ENCODE measurements at places on chromosomes 16 and 17. TPM values are rescaled to one million over a fixed set of nuclear protein-coding genes. Genes with fewer than 3 reads are reported as not detected.

ITGAD gene
- 0.16 TPM for total RNA-seq

CX3CL1 gene
- total RNA-seq, result 58.0 TPM

DOC2A gene
- 2.3 TPM for total RNA-seq

HCRT gene
- total RNA-seq, result not detected

TMEM94 gene
- total RNA-seq, result 62.5 TPM

SULT1A2 gene
- 1.6 TPM for total RNA-seq

DNA sequence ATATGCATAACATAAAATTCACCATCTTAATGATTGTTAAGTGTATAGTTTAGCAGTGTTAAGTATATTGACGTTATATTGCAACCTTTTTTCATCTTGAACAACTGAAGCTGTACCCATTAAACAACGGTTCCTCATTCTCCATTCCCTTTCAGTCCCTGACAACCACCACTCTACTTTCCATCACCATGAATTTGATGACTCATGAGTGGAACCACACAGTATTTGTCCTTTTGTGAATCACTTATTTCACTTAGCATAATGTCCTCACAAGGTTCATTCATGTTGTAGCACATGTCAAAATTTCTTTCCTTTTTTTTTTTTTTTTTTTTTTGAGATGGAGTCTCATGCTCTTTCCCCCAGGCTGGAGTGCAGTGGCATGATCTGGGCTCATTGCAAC lies 46.0 kb downstream of the HOXB1 start:
- H3K4me1 ChIP-seq, result no peaks in the 10 kb centered on the region
- no peak overlapping the region for H3K4me3 ChIP-seq
- no peaks in the 10 kb centered on the region for H3K27me3 ChIP-seq
- no peak overlapping the region for H3K27ac ChIP-seq
- H3K36me3 ChIP-seq, result no peaks in the 10 kb centered on the region
- DNase-seq, result no peak

GRCh38 chr17:14123619-14124278 lies 54.4 kb downstream of the COX10 start:
- H3K4me1 ChIP-seq, result no peaks in the 10 kb centered on the region
- no peak overlapping the region for H3K4me3 ChIP-seq
- no peaks in the 10 kb centered on the region for H3K36me3 ChIP-seq
- no peak overlapping the region for H3K27ac ChIP-seq
- no peaks in the 10 kb centered on the region for H3K27me3 ChIP-seq

DNA sequence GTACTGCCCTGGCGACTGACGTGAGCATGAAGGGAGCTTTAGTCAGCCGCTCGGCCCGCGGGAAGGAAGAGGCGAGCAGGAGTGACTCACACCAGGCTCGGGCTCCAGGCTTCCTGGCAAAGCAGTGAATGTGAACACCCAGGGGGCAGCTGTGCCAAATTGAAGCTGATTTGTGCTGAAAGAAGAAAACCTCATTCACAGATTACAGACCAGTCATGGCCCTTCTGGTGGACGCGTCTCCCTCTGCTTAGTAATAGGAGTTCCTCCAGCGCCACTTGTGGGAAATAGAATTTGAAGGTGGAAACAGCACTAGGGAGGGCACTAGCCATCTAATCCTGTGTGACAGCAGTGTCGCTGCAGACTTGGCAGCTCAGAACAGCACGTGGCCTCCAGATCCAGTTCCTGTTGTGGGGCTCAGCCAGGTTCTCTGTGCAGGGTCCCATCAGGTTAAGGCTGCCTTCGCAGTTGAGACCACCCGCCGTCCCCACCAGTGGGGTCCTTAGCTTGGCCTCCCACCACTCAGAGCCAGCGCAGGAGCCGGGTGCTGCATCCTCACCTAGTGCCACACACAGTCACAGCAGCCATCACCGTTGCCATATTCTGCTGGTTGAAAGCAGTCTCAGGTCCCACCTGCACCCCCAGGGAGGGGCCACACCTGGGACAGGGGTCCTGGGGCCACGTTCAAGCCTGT lies 164.5 kb upstream of the CHMP6 start:
- DNase-seq, result peak; percentile 48
- H3K27ac ChIP-seq, result peak overlapping the region; percentile 80
- no peaks in the 10 kb centered on the region for H3K36me3 ChIP-seq
- H3K27me3 ChIP-seq, result no peaks in the 10 kb centered on the region
- H3K4me1 ChIP-seq, result no peaks in the 10 kb centered on the region

- H3K36me3 ChIP-seq, result no peaks in the 10 kb centered on the region
- H3K4me3 ChIP-seq, result no peak overlapping the region
- H3K27me3 ChIP-seq, result no peaks in the 10 kb centered on the region
- DNase-seq, result no peak
- no peak overlapping the region for H3K27ac ChIP-seq
Measured at GRCh38 chr17:74146196-74146595, 57.3 kb upstream of the RPL38 start.

- DNase-seq, result peak; percentile 79
- H3K36me3 ChIP-seq, result no peaks in the 10 kb centered on the region
- H3K4me1 ChIP-seq, result peaks cover 13% of the 10 kb centered on the region
- no peaks in the 10 kb centered on the region for H3K27me3 ChIP-seq
- peak overlapping the region; percentile 57 for H3K4me3 ChIP-seq
Measured at GRCh38 chr16:85286066-85286831, 174.0 kb upstream of the CIBAR2 start.

GRCh38 chr16:68548947-68549346 lies 9.9 kb downstream of the ZFP90 start:
- H3K4me3 ChIP-seq, result no peak overlapping the region
- H3K4me1 ChIP-seq, result no peaks in the 10 kb centered on the region
- no peak overlapping the region for H3K27ac ChIP-seq
- no peak for DNase-seq
- H3K27me3 ChIP-seq, result no peaks in the 10 kb centered on the region
- H3K36me3 ChIP-seq, result peaks cover 6% of the 10 kb centered on the region

GRCh38 chr17:16342979-16343378 lies 10.3 kb downstream of the CENPV start:
- H3K27me3 ChIP-seq, result no peaks in the 10 kb centered on the region
- peaks cover 6% of the 10 kb centered on the region for H3K36me3 ChIP-seq
- H3K27ac ChIP-seq, result no peak overlapping the region
- H3K4me1 ChIP-seq, result no peaks in the 10 kb centered on the region
- no peak overlapping the region for H3K4me3 ChIP-seq

GRCh38 chr16:79250502-79251098 lies 349.9 kb downstream of the MAF start:
- DNase-seq, result no peak
- no peak overlapping the region for H3K4me3 ChIP-seq

GRCh38 chr17:40317345-40317873 lies 8.4 kb downstream of the RARA start:
- no peak for DNase-seq
- H3K4me1 ChIP-seq, result peaks cover 61% of the 10 kb centered on the region
- H3K27ac ChIP-seq, result peak overlapping the region; percentile 97
- no peaks in the 10 kb centered on the region for H3K36me3 ChIP-seq

- H3K36me3 ChIP-seq, result no peaks in the 10 kb centered on the region
- peak overlapping the region; percentile 92 for H3K27ac ChIP-seq
- H3K4me1 ChIP-seq, result peaks cover 9% of the 10 kb centered on the region
- DNase-seq, result no peak
Measured at GRCh38 chr17:80034791-80035686, 633 bp downstream of the TBC1D16 start.

DNA sequence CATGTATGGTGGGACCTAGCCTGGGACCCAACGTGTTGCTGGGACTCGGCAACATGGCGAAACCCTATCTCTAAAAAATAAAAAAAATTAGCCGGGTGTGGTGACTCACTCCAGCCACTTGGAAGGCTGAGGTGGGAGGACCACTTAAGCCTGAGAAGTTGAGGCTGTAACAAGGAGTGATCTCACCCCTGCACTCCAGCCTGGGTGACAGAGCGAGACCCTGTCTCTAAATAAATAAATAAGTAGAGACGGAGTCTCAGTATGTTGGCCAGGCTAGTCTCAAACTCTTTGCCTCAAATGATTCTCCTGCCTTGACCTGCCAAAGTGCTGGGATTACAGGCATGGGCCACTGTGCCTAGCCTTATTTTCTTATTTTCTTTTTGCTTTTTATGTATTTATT lies 10.1 kb upstream of the CNP start:
- no peaks in the 10 kb centered on the region for H3K27me3 ChIP-seq
- no peak for DNase-seq
- H3K4me1 ChIP-seq, result no peaks in the 10 kb centered on the region
- no peak overlapping the region for H3K4me3 ChIP-seq
- no peaks in the 10 kb centered on the region for H3K36me3 ChIP-seq

DNA sequence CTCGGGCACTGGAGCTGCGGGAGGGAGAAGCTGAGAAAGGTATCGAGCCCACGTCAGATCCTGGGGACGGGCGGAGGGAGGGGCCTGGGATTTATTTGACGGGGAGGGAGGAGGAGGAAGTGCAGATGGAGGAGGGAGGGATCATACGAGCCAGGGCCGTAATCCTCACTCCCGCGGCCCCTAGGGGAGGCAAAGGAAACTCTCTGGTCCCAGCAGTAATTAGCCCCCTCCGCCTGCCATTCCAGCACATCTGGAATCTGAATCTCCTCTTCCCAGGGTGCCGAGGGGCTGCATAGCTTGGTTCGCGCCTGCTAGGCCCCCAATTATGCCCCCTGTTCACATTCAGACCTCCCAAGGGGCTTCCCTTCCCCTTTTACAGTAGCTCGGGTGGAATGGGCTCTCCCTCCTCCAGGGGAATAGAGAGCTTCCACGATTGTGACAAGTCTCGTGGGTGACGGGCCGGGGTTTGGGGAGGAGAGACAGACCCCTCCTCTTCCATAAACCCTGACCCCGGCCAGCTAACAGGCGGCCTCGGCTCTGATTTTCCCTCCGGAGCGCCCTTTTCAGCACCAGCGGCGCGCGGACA lies at the start of gene SEZ6L2:
TSS of gene SEZ6L2 (minus strand) at position 35 of the 586 bp plus-strand sequence. CDS start 531 bp downstream, outside the sequence.
- DNase-seq, result peak; percentile 83
- no peaks in the 10 kb centered on the region for H3K4me1 ChIP-seq
- H3K4me3 ChIP-seq, result peak within 1 kb of the TSS; percentile 45
- H3K27me3 ChIP-seq, result peaks cover 10% of the 10 kb centered on the region

GRCh38 chr17:17030515-17031211 lies 11.6 kb upstream of the MPRIP start:
- no peak overlapping the region for H3K27ac ChIP-seq
- H3K4me1 ChIP-seq, result peaks cover 14% of the 10 kb centered on the region

- H3K36me3 ChIP-seq, result no peaks in the 10 kb centered on the region
- H3K4me3 ChIP-seq, result no peak overlapping the region
- H3K4me1 ChIP-seq, result no peaks in the 10 kb centered on the region
- no peak overlapping the region for H3K27ac ChIP-seq
Measured at GRCh38 chr17:35804658-35805192, 4.6 kb upstream of the TAF15 start.

DNA sequence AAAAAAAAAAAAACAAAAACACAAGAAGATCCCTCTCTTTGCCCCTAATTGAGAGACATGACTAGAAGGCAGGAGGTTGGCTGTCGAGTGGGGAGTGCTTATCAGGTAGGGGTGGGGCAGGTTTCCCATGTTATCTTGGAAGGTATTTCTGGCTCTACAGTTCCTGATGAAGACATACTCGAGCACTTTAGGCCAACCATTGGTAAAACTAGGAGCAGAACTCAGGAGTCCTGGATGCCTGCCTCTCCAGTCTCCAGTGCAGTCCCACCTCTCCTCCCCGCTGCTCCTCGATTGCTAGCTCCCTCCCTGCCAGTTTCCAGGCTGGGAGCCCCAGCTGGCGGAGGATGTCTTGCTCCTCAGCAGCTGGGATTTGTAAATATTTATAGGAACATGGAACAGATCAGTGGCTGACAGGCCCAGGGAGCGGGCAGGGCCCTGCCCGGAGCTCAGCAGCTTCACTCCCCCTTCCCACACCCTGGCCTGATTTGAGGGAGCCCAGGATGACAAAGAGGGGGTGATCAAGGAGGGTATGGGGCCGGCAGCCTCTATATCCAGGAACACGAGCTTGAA lies 11.4 kb upstream of the C1QL1 start:
- H3K4me3 ChIP-seq, result no peak overlapping the region
- no peak overlapping the region for H3K27ac ChIP-seq
- DNase-seq, result no peak
- H3K36me3 ChIP-seq, result no peaks in the 10 kb centered on the region
- H3K4me1 ChIP-seq, result no peaks in the 10 kb centered on the region
- H3K27me3 ChIP-seq, result no peaks in the 10 kb centered on the region

DNA sequence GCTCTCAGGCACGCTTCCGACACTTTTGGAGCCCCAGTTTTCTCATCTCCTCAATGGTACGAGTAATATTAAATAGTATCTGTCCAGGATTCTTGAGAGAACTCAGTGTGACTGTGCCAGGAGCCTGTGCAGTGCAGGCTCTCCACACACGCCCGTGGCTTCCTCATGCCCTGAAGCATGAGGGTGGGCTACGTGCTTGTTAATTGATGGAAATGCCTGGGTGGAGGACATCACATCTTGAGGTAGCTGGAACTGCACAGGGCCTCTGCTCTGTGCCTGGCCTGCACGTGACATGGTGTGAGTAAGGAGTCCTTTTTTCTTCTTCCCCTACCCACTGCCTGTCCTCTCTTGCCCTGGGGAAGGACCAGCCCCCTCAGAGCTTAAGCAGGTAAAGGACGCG lies 43.1 kb upstream of the LHX1 start:
- H3K36me3 ChIP-seq, result no peaks in the 10 kb centered on the region
- no peak overlapping the region for H3K4me3 ChIP-seq
- peaks cover 30% of the 10 kb centered on the region for H3K27me3 ChIP-seq
- no peak for DNase-seq
- no peaks in the 10 kb centered on the region for H3K4me1 ChIP-seq

DNA sequence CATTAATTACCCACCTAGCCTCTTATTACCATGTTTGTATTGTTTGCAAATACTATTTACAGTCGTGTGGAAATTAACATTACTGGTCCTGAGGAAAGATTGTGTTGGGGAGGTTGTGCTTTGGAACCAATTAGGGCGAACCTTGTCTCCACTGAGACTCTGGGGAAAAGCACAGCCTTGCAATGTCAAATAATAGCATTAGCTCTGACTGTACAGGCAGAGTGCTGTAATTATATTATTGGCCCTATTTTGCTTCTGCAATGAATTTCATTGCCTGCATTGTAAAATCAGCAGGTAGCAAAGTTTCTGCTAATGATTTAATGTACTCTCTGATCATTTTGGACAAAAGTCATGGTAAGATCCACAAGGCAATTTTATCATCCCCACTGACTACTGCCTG lies 97.0 kb downstream of the WWOX start:
- no peaks in the 10 kb centered on the region for H3K36me3 ChIP-seq
- no peak overlapping the region for H3K4me3 ChIP-seq
- no peaks in the 10 kb centered on the region for H3K4me1 ChIP-seq
- DNase-seq, result no peak
- no peak overlapping the region for H3K27ac ChIP-seq

DNA sequence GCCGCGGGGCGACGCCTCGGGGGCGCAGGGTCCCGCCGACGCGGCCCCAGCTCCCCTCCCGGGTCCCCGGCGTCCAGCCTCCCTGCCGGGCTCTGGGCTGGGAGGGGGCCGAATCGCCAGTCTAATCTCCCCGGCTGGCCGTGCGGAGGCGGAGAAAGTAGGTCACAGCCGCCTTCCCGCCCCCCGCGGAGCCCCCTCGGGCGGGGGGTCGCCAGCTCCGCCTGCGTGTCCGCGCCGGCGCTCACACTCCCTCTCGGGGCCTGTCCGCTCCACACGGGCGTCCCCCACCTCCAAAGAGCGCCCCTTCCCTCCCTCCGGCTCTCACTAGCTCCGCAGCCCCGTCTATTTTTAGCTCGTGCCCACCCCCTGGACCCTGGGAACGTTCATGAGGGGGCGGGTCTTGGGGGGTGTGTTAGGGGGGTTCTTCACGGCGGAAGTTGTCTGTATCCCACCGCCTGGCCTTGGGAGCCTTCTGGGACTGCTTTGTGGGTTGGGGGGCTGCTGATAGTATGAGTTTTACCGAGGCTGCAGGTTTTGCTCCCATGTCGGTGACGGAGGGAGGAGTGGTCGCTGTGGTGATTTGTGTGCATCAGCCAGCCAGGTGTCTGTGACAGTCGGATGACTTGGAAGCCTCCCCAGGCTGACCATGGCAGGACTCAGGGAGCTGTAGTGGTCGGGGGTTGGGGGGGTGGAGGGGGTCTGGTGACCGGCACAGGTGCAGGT lies 1.1 kb downstream of the ATP1B2 start:
- no peaks in the 10 kb centered on the region for H3K4me1 ChIP-seq
- no peak for DNase-seq
- H3K36me3 ChIP-seq, result no peaks in the 10 kb centered on the region

Measured in breast epithelium (tissue), 4 donors.